ENCODE measurements at places on chromosomes 6 and 20.

GRCh38 chr6:8082954-8083858 lies 19.0 kb upstream of the BLOC1S5 start:
- no peak for DNase-seq

- no peak for DNase-seq
Measured at GRCh38 chr6:138145402-138145801, 16.3 kb upstream of the ARFGEF3 start.

DNA sequence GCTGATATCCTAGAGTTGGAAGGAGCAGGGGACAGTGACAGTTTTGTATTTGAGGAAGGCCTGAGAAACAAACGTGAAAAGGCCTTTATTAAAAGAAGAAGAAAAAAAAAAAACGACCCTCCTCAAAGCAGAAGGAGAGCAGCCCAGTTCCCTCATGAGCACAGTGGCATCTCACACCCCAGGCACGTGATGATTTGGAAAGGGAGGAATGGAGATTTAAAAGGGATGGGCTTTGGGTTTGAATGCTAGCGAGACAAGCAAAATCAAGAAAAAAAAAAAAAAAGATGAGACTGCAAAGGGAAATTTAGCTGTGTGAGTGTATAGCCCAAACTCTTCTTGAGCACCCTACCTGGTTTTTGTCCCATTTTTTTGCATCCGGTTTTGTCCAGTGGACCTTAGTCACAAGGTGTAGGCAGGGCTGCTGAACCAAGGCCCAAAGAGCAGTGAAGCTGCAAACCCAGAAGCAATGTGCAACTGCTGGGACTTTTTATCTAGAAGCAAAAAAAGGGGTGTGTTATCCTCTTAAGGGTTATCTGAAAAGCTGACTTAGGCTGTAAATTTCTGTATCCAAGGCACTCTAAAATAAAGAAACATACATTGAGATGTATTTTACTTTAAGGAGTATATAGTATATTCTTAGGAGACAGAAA lies 54.5 kb upstream of the RREB1 start:
- DNase-seq, result no peak

DNA sequence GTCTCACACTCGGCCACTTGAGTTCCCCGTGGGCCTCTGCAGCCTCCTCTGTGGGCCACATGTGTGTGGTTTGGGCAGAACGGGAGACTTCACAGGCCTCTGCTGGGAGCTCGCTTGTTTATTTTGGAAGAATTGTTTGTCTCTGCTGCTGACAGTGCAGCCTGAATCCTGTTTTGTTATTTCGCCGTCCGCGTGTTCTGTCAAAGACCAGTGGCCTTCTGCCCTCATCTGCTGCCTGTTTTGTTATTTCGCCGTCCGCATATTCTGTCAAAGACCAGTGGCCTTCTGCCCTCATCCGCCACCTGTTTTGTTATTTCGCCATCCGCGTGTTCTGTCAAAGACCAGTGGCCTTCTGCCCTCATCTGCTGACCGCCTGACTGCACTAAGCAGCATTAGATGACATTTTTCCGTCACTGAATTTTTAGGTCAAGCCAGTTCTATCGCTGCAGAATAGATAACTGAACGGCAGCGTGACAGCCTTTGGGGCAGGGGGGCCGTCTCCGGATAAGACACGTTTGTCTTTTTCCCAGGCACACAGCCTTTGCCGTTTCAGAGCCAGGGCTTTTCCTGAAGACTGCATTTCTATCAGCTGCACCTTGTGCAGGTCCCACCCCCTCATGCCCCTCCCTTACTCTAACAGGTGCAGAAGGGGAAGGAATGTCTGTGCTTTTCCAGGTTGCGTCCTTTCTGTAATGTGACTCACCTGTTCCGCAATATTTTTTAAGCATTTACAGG lies 158.5 kb upstream of the AFDN start:
- no peak for DNase-seq
